ENCODE measurements at places on chromosomes 16 and 17.
A peak's percentile ranks its signal among the peaks of the same experiment; 100 is the strongest.

- DNase-seq: no peak
Measured at GRCh38 chr17:13520899-13521572, 80.7 kb downstream of the HS3ST3A1 start.

DNA sequence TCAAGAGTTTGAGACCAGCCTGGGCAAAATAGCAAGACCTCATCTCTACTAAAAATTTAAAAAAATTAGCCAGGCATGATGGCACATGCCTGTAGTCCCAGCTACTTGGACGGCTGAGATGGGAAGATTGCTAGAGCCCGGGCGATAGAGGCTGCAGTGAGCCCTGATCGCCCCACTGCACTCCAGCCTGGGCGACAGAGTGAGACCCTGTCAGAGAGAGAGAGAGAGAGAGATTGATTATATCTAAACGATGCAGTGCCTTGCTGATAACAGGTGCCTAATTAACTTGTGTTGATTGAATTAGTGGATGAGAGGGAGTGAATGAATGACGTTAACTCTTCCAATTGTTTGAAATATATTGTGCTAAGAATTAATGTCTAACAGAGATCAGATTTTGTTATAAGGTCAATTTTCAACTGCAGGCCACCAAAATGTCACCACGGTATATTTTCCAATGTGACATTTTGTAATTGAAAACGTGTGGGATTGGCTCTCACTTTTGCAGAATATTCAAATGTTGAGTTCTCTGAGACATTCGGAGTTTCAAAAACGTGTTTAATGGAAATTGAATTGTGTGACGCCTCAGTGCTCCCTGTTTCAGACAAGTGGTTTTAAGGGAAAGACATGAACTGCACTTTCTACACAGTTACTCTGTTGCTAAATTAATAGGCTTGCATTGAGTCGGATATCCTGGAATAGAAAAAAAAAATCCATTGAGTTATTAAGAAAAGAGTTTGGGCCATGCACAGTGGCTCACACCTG is 53.6 kb downstream of the ABAT start:
- DNase-seq: no peak

GRCh38 chr17:42025936-42026335 is 6.0 kb downstream of the NKIRAS2 start:
- no peak for DNase-seq

GRCh38 chr17:31425282-31426040 is 34.0 kb downstream of the RAB11FIP4 start:
- DNase-seq: no peak

- no peak for DNase-seq
Measured at GRCh38 chr17:26782153-26782552, 511.8 kb upstream of the WSB1 start.

GRCh38 chr17:42571435-42572225 is 4.7 kb downstream of the MLX start:
- DNase-seq: no peak

- DNase-seq: no peak
Measured at GRCh38 chr16:35525979-35526590, 2066.7 kb downstream of the TP53TG3F start.

- no peak for DNase-seq
Measured at GRCh38 chr17:11924076-11924475, 73.2 kb downstream of the ZNF18 start.

DNA sequence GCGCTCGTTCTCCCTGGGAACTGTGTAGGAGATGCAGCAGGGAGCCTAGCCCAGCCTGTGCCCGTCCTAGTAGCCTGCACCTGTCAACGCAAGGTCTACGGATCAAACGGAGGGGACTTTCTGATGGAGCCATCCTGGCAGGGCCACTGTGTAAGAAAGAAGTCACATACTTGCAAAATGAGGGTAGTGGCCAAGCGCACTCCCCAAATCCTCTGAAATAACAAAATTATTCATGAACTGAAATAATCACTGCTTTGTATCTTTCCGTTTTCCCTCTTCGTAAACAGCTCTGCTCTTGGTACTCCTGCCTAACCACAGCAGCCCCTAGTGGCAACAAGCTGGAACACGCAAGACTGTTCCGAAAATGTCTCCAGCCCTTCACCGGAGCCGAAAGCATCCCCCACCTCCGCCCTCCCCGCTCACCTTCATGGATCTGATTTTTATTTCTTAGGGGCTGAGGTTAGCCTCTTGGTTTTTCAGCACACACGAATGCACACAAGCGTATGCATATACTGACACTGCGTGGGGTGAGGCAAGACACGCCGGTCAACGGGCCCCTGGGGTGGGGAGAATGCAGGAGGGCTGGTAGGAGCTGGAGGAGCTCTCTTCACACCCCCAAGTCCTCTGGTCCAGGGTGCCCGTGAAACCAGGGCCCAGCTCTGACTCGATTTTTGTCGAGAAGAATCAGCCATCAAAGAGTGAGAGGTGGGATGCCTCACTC is 100.8 kb downstream of the ABCC12 start:
- peak; percentile 81 for DNase-seq

- no peak for DNase-seq
Measured at GRCh38 chr17:27947005-27947406, 53.8 kb upstream of the LYRM9 start.

- no peak for DNase-seq
Measured at GRCh38 chr16:46920402-46921068, 36.4 kb downstream of the GPT2 start.

GRCh38 chr17:76968707-76969597 is 100.7 kb downstream of the MGAT5B start:
- no peak for DNase-seq

DNA sequence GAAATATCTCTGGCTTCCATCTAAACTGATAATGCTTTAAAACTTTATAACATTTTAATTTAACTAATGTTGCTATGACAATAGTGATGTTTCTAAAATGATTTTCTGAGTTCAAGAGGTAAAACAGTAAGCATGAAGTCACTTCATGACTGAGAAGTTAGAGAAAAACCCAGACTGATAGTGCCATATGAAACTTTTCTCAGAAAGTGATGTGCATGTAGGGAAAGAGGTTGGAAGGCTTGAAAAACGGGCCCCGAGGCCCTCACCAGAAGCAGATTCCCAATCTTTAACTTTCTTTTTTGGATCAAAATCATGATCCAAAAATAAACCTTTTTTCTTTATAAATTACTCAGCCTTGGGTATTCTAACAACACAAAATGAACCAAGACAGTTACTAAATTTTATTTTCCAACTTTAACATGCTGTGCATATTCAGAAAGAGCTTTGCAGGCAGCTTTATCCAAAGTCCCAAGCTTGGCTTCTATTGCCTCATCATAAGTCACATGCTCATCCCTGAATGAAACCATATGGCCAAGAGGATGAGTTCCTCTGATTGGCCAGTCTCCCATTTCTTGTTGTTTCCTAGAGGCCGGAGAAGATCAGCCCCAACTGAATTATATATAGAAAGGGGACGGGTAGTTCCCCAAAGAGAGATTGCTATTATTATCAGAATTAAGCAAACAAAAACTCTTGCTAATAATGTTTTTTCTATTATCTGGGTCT is 357.6 kb upstream of the SALL1 start:
- no peak for DNase-seq

GRCh38 chr16:75584108-75584507 is 17.9 kb downstream of the GABARAPL2 start:
- DNase-seq: no peak

Data from dorsolateral prefrontal cortex (tissue), 122 donors.